Activated CD4-positive, alpha-beta T cell treated with anti-CD3 and anti-CD28 coated beads for 1 hour (primary cell): ENCODE measurements at places on chromosomes 1 and 21.

DNA sequence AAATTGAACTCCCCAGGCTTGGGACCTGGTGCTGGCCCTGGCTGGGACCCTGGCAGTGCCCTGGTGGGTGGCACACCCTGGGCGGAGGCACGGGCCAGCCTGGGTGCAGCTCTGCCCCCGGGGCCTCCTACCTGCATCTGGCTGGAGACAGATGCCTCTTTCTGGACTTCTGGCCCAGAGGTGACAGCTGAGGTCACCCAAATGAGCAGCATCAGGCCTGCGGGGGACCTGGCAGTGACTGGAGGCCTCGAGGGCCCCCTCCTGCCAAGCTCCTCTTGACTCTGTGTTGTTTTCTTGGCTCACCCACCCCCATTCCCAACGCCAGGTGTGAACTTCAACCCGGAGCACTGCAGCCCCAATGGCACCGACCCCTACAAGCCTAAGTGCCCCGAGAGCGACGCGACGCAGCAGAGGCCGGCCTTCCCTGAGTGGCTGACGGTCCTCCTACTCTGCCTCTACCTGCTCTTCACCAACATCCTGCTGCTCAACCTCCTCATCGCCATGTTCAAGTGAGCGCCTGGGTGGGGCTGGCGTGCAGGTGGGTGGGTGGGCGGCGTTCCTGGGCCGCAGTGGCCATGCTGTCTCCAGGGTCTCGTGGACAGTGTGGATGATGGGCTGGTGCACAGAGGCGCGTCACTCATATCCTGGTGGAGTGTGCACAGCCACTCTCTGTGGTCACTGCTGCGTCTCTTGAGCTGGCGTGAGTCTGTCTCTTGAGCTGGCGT, 41.6 kb upstream of the LRRC3 start:
- no peak for DNase-seq

DNA sequence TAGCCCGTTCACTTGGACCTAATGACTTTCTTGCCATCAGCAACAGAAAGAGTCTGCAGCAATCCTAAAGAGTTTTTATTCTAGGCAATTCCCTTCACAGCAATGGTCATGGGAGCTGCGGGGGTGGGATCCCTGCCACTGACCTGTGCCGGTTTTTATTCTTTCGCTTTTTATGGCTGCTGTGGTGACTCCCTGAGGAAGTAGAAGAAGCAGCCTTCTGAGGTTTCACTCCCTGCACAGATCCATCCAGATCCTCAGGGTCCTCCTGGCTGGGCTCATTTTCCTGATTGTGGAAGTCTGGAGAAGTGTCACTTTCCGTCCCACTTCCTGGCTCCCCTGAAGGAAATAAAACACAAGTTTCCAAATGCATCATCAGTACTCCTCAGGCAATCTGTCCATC, 12.9 kb downstream of the MEAF6 start:
- DNase-seq, result no peak

GRCh38 chr1:198649232-198649967, 10.6 kb downstream of the PTPRC start:
- no peak for DNase-seq

DNA sequence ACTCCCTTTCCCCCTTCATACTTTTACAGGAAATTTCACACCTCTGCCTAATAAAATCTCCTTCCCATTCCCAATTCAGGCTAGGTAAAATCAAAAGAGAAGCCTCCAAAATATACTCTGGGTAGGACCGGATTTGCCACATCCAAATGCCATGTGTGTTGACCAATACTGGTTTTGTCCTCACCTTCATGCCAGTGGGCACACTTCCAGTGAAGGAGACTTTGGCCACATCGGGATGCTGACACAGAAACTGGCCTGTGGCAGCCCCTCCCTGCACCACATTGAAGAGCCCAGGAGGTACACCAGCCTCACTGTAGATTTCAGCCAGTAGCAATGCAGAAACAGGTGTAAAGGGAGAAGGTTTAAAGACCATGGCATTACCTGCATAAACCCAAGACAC, 18.1 kb downstream of the ALDH9A1 start:
- no peak for DNase-seq

GRCh38 chr21:28069450-28069923, 923.2 kb downstream of the LTN1 start:
- no peak for DNase-seq

DNA sequence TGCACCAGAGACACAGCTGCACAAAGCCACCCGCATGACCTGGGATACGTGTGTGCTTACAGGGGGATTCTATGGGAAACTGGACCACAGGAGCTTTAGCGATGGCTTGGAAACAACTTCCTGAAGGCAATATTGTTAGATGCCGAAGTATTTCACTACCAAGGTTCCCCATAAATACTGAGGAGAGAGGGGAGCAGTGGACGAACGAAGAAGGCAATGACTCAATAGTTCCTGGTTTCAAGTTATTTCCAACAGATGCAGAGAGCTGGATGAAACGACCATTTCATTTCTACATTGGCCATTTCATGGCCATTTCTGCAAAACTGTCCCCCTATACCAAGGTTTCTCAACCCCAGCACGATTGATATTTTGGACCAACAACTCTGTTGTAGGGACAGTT, 61.3 kb downstream of the CD34 start:
- DNase-seq, result no peak

- no peak for DNase-seq
These were observed 114.6 kb upstream of the MAGI3 start for GRCh38 chr1:113275691-113276090.

- DNase-seq, result no peak
These were observed 100.8 kb downstream of the C1orf21 start for GRCh38 chr1:184487531-184488193.

DNA sequence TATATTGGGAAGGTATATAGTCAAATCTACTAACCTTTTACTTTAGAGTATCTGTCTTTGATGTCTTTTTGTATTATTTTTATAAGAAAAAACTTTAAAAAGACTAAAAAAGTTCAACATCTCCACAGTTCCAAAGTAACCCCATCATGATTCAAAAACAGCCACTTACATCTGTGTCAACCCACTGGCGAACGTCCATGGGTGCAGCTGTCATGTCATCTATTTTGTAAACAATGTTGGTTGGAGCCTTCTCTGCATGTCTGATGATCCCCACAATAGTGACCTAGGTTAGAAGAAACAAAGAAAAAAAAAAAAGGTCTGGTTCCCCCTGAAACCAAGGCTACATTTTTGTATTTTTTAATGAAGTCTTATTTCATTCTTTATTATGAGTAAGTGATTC, 28.0 kb upstream of the SMPDL3B start:
- DNase-seq, result no peak

DNA sequence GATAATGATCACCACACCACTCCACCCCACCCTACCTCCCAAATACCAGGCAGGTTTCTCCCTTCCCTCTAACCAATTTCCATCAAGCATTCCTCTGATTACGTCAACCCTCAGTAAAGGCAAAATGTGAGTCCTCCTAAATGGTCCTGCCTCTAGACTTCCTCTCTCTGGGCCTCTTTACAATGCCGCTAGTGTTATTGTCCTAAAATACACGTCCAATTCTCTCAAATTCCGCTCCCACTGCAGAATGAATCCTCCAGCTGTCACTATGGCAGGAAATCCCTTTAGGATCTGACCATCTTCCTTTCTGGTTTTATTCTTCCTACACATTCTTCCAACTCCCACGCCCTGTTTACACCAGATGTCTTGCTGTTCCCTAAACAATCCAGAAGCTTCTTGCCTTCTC, 68.7 kb downstream of the DEGS1 start:
- DNase-seq, result no peak
